NCI-H1694 (cell line): ENCODE measurements at places on chromosomes 3 and 15.

DNA sequence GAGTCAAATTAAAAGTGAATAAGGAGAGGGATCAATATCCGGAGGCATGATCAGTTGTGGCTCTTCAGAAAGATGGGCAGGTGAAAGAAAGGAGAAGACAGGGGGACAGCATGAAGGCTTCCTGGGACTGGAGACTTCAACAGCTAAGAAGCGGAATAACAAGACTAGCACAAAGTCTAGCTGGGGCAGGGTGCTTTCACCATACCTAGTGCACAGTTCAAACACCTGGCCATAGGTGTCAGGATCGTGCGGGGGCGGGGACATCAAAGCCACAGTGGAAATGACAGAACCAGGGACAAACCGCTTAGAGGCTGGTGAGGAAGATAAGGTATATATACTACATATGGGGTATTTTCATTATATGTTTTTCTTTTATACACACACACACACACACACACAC, 66.2 kb upstream of the FOXP1 start:
- DNase-seq, result no peak

- no peak for DNase-seq
Measured at GRCh38 chr15:74060251-74060650, 22.1 kb downstream of the GOLGA6A start.

GRCh38 chr3:168485936-168486335, 390.2 kb upstream of the GOLIM4 start:
- no peak for DNase-seq

GRCh38 chr3:49683162-49683561, 6.1 kb downstream of the MST1 start:
- no peak for DNase-seq

DNA sequence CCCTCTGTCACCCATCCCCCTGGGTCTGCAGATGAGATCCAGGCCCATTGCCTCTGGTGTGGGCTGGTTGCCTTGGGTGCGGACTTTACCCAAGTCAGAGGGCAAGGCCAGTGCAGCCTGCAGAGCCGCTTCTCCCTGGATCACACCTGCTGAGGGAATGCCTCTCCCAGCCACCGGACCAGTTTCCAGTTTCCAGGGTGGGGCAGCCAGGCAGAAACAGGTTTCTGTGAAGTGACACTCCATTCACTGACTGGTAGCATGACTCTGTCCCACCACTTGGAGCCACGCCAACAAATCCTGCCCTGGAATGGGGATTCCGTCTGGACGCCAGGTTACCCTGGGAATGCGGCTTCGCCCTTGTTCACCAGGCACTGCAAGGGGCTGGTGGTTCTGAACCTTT, 30.0 kb downstream of the PAQR5 start:
- no peak for DNase-seq

DNA sequence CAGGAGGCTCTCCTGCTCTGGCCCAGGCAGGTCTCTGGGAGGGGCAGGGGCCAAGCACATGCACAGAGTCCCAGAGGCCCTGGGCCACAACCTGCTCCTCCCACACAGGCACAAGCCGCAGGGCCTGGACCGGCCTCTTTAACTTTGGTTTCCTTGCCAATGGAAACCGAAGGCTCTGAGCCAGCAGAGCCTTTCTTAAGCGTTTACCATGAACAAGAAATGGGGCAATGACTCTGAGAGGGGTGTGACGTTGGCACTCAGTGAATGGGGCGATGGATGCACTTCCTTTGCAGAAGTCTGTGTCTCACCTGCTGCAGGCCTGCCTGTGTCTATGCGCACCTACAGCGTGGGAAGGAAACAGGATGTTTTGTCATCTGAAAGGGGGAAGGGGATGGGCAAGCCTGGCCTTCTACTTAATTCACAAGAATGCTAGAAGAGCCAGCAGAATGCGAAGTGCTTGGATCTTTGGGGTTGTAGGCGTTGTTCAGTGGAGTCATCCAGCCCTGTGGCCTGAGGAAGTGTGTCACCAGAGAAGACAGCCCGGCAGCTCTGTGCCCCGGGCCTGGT, 41.8 kb downstream of the IFT122 start:
- DNase-seq, result no peak

- no peak for DNase-seq
Measured at GRCh38 chr3:4885316-4885715, 93.9 kb upstream of the BHLHE40 start.

DNA sequence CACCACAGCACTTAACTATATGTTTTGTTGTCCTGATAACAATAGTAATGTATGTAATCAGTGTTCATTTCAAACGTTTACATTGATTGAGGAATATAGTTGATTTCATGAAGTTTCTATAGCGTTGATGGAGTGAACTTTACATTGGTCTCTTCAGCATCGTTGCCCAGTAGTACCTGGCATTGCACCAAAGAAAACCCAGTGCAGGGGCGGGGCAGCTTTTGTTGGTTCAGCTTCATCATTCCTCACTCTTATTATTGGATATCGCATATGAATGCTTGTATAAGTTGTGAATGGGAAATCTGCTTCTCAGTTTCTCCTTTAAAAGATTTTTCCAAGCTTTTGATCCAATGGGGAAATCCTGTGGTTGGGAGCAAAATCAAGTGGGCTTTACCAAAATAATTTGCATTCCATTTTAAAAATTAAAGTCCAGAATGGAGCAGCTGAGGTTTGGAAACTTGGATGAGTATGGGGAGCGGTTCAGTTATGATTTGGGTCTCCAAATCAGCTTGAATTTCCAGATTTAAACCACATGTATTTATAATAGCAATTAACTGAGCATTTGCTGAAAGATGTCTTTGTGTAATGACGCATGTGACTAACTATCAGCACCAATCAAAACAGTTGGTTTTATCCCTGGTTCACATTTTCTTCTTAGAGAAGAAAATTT, 213.7 kb downstream of the ALCAM start:
- DNase-seq, result no peak

DNA sequence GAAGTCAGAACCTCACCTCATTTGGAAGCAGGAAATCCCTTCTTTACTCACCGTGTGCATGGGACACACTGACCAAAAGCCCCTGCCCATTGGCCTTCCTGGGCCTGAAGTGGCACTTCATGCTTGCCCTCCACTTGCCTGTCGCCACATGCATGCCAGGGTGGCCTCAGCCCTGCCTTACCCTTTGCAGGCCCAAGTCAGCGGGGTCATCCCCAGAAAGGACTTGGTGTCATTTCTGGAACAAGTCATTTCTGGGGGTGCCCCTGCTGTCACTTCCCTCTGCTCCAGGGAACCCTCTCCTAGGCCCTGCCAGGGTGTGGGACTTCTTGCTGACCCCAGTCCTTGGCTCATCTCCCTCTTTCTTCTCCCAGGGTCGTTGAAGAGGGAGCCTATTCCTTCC, 59.9 kb upstream of the CGNL1 start:
- DNase-seq, result no peak

GRCh38 chr15:39651881-39652280, 71.0 kb downstream of the THBS1 start:
- no peak for DNase-seq

DNA sequence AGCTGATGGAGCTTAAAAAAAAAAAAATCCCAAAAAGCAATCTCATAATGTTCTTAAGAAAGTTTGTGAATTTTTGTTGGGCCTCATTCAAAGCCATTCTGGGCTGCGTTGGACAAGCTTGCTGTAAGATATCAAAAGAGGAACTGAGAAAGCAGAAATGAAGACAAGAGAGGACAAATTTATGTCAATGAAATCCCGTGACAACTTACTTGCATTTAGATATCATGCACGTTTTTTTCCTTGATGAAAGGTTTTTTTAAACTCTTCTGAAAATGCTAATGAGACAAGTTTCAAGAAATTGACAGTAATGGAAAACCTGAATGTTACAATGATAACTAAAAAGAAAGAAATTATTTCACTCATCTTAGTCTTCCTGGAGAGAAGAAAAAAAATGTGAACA, 662.9 kb downstream of the SQOR start:
- no peak for DNase-seq

GRCh38 chr15:33114374-33114717, 80.2 kb downstream of the FMN1 start:
- DNase-seq, result no peak

GRCh38 chr3:188385295-188385694, 231.3 kb downstream of the LPP start:
- DNase-seq, result no peak

DNA sequence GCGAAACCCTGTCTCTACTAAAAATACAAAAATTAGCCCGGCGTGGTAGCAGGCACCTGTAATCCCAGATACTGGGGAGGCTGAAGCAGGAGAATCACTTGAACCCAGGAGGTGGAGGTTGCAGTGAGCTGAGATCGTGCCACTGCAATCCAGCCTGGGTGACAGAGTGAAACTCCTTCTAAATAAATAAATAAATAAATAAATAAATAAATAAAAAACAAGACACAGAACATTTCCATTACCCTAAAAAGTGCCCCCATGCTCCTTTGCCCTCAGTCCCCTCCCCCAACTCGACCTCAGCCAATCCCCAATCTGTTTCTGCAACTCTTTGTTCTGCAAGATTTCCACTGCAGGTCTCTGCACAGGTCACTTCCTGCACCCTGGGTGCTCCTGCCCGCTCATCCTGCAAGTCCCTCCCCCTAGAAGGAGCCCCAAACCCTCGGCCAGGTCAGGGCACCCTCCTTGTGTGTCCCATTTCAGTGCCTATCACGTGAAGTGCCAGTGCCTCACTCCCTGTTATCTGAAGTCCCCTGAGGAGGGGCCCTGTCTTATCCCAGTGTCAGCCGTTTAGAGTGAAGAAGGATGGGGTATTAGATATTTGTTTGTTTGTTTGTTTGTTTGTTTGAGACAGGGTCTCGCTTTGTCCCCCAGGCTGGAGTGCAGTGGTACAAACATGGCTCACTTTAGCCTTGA, 1.1 kb downstream of the FAM240A start:
- DNase-seq, result no peak

DNA sequence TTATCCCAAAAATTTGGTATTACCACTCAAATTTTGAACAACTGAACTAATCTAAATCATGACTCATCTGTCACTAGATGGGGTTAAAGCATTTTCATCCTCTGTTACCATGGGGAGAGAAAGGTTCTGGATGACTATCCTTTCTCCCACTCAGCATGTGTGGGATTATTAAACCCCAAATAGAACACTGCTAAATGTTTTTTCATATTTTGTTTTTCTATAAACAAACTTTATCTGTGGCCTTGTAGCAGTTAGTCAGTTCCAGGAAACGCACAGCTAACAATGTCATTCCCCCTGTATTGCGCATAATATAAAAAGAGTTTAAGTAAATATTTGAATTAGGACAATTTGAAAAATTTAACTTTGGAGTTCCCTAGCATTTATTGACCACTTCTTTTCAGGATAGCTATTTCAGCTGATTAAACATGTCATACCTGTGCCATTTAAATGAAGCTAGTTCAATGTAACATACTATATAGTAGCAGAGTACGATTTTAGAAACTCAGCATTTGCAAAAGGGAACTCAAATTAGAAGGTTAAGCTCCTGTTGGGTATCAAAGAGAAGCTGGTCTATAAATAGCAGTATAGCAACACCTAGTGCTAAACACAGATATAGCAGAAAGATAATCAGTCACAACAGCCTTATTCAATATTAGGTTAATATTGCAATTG, 9.2 kb upstream of the TMEM212 start:
- DNase-seq, result peak; percentile 4

DNA sequence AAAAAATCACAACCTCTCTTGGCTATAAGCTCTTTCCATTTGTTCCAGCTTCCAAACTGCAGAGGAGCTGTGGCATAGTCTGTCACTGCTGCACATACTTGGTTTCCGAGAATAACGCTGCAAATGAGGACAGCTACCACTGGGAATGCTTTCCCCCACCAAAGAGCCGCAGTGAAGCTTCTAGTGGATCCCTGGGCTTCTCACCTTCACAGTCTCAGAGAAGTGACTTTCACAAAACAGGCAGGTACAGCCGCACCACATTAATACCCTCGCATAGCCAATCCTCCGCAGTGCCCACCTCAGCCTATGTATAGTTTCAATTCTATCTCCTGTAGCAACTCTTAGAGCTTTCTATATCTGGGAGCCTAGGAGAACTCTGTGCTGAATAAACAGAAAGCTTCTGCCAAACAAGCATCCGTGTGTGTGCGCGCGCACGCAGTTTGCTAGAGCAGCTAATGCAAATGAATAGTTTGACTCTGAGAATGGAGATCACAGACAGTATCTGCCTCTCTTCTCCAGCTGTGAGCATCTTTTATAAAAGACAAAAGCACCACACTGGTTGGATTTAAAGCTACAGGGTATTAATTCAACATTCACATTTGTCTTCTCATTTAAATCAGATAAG, 81.9 kb upstream of the PLXND1 start:
- peak; percentile 43 for DNase-seq

- DNase-seq, result no peak
Measured at GRCh38 chr3:66220066-66220465, 735 bp upstream of the SLC25A26 start.

DNA sequence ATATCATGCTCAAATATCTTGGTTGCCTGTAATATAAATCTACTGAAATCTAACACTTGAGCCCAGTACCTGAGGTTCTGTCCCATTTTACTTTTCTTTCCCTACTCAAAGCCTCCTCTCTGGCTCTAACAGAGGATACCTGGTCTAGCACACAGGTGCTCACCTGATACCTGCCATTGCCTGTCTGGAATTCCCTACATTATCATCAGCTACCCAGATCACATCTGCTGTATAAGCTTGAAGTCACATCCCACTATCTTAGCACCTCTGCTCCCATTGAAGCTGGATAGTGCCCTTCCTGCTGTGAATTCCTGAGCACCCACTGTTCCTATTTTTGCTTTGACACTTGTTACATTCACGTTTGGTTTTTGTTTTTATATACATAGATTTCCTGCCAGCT, 30.5 kb downstream of the GYG1 start:
- DNase-seq, result no peak

DNA sequence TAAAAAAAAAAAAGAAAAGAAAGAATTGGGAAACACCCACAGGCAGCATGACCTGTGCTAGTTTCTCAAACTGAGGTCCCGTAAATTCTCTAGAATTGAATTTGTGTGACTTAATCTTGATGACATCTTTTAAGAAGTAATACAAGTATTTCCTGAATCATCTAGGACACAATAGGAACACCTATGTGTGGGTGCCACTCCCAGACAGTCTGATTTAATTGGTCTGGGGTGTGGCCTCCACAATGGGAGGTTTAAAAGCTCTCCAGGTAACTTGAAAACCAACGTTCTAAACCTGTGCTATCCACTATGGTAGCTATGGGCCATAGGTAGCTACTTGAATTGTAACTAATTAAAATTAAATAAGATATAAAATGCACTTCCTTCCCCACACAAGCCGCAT, 28.1 kb downstream of the CFAP92 start:
- no peak for DNase-seq

DNA sequence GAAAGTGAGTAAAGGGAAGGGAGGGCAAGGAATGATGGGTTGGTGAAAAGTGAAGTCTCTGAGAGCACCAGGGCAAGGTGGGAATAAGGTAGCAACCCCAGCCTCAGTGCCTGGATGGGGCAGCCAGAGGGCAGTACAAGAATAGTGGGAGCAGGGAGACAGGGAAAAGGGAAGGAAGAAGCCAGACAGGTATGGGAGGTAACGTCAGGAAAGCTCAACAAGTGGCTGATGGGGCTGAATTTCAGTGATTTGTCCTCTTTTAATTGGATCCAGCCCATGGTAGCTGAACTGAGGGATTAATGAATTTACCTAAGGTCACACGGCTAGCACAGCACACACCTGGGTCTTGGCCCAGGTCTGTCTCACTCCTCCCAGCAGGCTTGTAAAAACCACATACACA, 12.6 kb downstream of the RORA start:
- no peak for DNase-seq
